ENCODE measurements at places on chromosomes 3 and 15.

- DNase-seq, result no peak
These were observed 491.8 kb downstream of the FHIT start for GRCh38 chr3:60759439-60759838.

DNA sequence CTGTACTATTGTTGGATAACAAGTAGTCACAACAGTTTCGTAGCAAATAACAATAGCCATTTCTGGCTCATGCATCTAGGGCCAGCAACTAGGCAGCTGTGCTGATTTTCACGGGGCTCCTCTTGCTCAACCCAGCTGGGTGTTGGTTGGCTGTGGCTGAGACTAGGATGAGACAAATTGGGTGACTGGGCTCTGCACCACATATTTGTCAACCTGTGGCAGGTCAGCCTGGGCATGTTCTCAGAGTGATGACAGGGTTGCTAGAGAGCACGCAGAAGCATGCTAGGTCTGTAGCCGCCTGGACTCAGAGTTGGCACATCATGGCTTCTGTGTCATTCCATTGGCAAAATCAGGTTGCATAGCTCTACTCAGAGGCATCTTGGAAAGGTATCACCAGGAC lies 175.9 kb downstream of the OTOL1 start:
- no peak for DNase-seq

DNA sequence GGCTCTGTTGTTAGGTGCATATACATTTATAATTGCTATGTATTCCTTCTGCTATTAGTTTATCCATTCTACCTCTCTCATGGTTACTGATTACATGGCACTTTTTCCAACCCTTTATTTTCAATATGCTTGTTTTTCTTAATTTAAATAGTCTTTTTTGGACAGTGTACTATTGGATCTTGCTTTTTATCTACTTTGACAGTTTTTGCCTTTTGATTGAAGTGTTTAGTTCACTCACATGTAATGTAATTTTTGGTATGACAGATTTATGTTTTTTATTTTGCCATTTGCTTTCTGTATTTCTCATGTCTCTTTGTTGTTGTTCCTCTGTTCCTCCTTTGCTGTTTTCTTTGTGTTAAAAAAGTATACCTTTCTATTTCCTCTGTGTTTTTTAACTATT lies 44.5 kb downstream of the TRPC1 start:
- DNase-seq, result no peak

DNA sequence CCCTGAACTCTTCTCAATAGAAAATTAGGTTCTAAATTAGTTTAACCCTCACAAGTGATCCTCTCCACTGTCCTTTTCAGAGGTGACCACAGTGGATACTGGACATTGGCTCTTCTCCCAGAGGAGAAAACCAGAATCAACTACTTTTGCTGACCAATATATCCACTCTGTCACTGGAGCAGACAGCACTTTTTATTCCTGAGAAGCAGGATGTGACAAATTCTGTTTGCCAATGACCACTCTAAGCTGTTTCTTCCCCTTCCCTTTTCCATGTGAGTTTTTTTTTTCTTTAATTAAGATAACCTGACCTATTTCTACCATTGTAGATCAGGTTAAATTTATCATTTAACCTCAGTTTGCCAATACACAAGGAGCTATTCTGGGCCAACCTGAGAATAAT lies 79.7 kb upstream of the ZNF280D start:
- DNase-seq, result no peak

- no peak for DNase-seq
These were observed 44.0 kb upstream of the ETV5 start for GRCh38 chr3:186152889-186153292.

- DNase-seq, result no peak
These were observed 37.5 kb downstream of the CTDSPL start for GRCh38 chr3:37899101-37899707.

GRCh38 chr3:18808429-18808828 lies 339.9 kb upstream of the KCNH8 start:
- no peak for DNase-seq

- no peak for DNase-seq
These were observed 539 bp downstream of the RASSF1 start for GRCh38 chr3:50340147-50340447.
